ENCODE measurements at places on chromosomes 13 and 19.

DNA sequence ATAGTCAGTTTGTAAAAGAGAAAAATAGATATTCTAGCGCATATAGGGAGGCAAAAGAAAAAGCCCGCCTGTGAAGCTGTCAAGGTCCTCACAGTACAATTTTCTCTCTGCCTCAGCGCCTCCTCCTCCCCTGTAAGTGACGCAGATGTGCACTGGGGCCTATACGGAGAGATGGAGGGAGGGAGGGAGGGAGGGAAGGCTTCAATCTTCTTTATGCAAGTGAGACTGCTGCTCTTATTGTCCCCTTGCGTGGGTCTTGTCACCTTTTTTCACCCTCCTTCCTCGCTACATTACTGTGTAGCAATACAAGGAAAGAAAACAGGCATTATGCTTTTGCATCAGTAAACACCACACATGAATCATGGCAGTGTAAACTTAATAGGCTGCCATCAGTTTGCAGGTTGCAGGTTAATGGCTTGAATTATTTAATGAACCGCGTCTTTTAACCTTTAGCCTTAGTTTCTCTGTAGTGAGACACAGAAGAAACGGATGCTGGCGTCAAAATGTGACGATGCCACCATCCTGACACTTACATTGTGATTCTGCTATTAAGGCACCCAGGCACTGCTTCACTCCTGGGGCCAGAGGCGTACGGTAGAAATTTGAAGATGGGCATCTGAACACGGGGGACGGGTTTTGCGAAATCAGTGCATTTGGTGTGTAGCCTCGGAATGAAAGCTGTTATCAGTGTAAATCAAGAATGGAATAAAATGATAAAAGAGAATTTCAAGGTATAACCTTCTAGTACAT, at the start of gene KLHL1:
TSS of gene KLHL1 (minus strand) at position 97 of the 750 bp plus-strand sequence. CDS start 753 bp downstream, outside the sequence.
- H3K27me3 ChIP-seq, result no peaks in the 10 kb centered on the region
- no peaks in the 10 kb centered on the region for H3K36me3 ChIP-seq
- no peak within 1 kb of the TSS for H3K27ac ChIP-seq
- no peak within 1 kb of the TSS for H3K4me3 ChIP-seq

- no peaks in the 10 kb centered on the region for H3K36me3 ChIP-seq
- no peak for DNase-seq
- peaks cover 9% of the 10 kb centered on the region for H3K27me3 ChIP-seq
- H3K27ac ChIP-seq, result no peak within 1 kb of the TSS
- peaks cover 5% of the 10 kb centered on the region for H3K4me1 ChIP-seq
Observed at GRCh38 chr13:113105032-113105920, at the start of gene F7. F7 (plus strand) TSS chr13:113105791; CDS start chr13:113105842, 51 bp downstream.

DNA sequence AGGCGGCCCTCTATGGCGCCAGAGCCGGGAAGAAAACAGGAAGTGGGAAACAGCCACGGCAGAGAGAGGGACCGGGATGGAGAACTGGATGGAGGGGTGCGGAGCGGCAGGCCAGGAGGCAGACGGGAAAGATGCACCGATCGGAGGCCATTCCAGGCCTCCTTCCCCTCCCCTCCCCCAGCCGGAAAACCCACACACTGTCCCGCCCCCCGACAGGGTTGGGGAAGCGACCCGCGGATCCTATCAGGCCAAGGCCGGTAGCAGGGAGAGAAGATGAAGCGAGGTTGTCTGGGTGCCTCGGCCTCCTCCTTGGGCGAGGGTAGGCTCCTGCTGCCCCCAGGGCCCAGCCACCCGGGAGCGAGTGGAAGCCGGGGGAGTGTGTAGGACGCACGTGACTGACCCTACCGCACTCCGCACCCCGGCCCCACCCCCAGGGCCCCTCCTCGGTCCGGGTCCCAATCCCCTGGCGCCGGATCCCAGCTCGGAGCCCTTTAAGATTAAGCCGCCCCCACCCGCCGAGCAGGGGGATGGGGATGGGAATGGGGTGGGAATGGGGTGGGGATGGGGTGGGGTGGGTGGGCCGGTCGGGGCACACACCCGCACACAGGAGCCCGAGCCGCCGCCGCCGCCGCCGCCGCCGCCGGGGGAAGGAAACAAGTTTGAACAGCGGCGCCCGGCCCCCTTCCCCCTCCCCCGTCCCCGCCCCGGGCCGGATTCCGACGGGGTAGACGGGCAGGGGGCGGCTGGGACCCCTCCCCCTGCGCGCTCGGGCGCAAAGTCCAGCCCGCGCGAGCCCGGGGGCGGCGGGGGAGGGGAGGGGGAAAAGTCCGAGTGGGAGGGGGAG, 1.5 kb downstream of the ERF start:
- peak overlapping the region; percentile 95 for H3K4me3 ChIP-seq
- no peaks in the 10 kb centered on the region for H3K27me3 ChIP-seq
- H3K36me3 ChIP-seq, result peaks cover 19% of the 10 kb centered on the region
- H3K27ac ChIP-seq, result peak overlapping the region; percentile 99
- no peak for DNase-seq

- H3K4me3 ChIP-seq, result no peak overlapping the region
- no peak for DNase-seq
- H3K4me1 ChIP-seq, result peaks cover 25% of the 10 kb centered on the region
- no peaks in the 10 kb centered on the region for H3K36me3 ChIP-seq
Observed at GRCh38 chr13:79782541-79783205, 301.7 kb downstream of the NDFIP2 start.

DNA sequence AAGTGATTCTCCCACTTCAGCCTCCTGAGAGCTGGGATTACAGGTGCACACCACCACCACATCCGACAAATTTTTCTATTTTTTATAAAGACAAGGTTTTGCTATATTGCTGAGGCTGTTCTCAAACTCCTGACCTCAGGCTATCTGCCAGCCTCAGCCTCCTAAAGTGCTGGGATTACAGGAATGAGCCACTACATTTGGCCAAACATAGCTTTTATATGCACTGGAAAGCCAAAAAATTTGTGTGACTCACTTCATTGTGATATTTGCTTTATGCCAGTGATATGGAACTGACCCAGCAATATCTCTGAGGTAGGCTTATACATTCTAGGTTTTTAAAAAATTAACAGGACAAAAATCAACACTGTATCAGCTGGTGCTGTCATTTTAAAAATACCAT, 26.8 kb upstream of the ACOD1 start:
- H3K27me3 ChIP-seq, result peaks cover 3% of the 10 kb centered on the region
- peaks cover 21% of the 10 kb centered on the region for H3K4me1 ChIP-seq
- no peaks in the 10 kb centered on the region for H3K36me3 ChIP-seq
- H3K27ac ChIP-seq, result no peak overlapping the region

DNA sequence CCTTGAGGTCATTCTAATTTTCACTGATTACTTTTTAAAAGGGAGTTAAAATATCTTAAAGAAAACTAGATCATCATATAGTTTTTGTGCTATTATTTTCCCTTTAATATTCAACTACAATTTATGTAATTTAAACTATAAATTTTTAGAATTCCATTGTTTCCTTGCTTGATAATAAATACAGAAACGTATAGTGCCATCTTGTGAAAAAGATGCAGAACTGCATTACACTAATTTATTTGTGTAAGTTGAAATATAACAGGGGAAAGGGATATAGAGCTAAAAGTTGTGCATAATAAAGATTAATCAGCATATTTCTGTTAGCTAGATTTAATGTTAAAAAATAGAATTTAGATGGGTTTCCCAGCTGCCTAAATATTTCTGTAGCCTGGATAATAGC, 61.5 kb upstream of the TDRD3 start:
- H3K27me3 ChIP-seq, result no peaks in the 10 kb centered on the region
- H3K4me3 ChIP-seq, result no peak overlapping the region
- H3K4me1 ChIP-seq, result no peaks in the 10 kb centered on the region
- no peaks in the 10 kb centered on the region for H3K36me3 ChIP-seq

DNA sequence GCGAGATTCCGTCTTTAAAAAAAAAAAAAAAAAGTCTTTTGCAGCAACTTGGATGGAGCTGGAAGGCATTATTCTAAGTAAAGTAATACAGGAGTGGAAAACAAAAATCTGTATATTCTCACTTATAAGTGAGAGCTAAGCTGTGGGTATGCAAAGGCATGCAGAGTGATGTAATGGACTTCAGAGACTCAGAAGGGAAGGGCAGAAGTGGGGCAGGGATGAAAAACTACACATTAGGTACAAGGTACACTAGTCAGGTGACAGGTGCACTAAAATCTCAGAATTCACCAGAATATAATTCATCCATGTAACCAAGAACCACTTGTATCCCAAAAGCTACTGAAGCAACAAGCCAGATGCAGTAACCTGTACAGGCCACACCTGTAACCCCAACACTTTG, 2.0 kb downstream of the GP6 start:
- H3K36me3 ChIP-seq, result no peaks in the 10 kb centered on the region
- no peak for DNase-seq
- no peaks in the 10 kb centered on the region for H3K27me3 ChIP-seq
- no peak overlapping the region for H3K27ac ChIP-seq
- H3K4me1 ChIP-seq, result no peaks in the 10 kb centered on the region

DNA sequence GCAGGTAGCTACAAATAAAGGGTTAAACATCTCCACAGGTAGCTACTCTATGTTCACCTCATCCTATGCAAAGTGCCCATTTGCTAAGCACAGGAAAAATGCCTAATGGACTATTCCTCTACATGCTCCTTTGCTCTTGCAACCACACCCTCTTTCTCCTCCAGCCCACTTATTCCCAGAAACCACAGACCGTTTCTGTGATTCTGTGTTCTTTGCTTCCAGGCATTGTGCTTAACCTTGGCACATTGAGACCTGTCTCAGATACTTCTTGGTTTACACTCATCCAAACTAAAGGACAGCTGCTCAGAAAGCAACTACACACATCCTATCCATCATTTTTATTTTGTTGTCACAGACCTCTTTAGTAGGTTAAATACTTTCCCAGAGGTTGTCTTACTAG, 785.0 kb upstream of the MIR17HG start:
- H3K27ac ChIP-seq, result no peak overlapping the region
- H3K27me3 ChIP-seq, result no peaks in the 10 kb centered on the region
- no peaks in the 10 kb centered on the region for H3K4me1 ChIP-seq
- no peak overlapping the region for H3K4me3 ChIP-seq

GRCh38 chr13:34376483-34376882, 558.5 kb downstream of the RFC3 start:
- H3K4me3 ChIP-seq, result no peak overlapping the region
- no peaks in the 10 kb centered on the region for H3K36me3 ChIP-seq

- DNase-seq, result no peak
- H3K27me3 ChIP-seq, result peaks cover 26% of the 10 kb centered on the region
Observed at GRCh38 chr19:2288338-2288817, 6.4 kb upstream of the PEAK3 start.

GRCh38 chr13:101576977-101577376, 124.5 kb downstream of the ITGBL1 start:
- no peak overlapping the region for H3K27ac ChIP-seq
- H3K4me3 ChIP-seq, result no peak overlapping the region
- no peak for DNase-seq
- H3K4me1 ChIP-seq, result no peaks in the 10 kb centered on the region
- no peaks in the 10 kb centered on the region for H3K27me3 ChIP-seq
- no peaks in the 10 kb centered on the region for H3K36me3 ChIP-seq

- H3K27ac ChIP-seq, result peak overlapping the region; percentile 87
- H3K36me3 ChIP-seq, result no peaks in the 10 kb centered on the region
- H3K4me1 ChIP-seq, result peaks cover 5% of the 10 kb centered on the region
- DNase-seq, result no peak
- H3K4me3 ChIP-seq, result peak overlapping the region; percentile 92
Observed at GRCh38 chr19:12484011-12484370, 625 bp downstream of the ZNF709 start.

- no peaks in the 10 kb centered on the region for H3K36me3 ChIP-seq
- H3K4me1 ChIP-seq, result peaks cover 15% of the 10 kb centered on the region
- no peak for DNase-seq
- no peak overlapping the region for H3K27ac ChIP-seq
- H3K4me3 ChIP-seq, result no peak overlapping the region
Observed at GRCh38 chr19:5032101-5032967, 63.4 kb downstream of the KDM4B start.

- DNase-seq, result no peak
- H3K4me1 ChIP-seq, result no peaks in the 10 kb centered on the region
- no peaks in the 10 kb centered on the region for H3K36me3 ChIP-seq
Observed at GRCh38 chr13:98690348-98691022, 62.0 kb downstream of the SLC15A1 start.

DNA sequence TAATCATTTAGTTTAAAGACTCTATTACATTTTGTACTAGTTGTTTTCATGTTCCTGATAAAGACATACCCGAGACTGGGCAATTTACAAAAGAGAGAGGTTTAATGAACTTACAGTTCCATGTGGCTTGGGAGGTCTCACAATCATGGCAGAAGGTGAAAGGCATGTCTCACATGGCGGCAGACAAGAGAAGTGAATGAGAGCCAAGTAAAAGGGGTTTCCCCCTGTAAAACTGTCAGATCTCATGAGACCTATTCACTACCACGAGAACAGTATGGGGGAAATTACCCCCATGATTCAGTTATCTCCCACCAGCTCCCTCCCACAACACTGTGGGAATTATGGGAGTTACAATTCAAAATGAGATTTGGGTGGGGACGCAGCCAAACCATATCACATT, 129.2 kb downstream of the PAN3 start:
- H3K27ac ChIP-seq, result no peak overlapping the region
- DNase-seq, result no peak
- H3K4me3 ChIP-seq, result no peak overlapping the region
- no peaks in the 10 kb centered on the region for H3K4me1 ChIP-seq
- no peaks in the 10 kb centered on the region for H3K36me3 ChIP-seq
- H3K27me3 ChIP-seq, result no peaks in the 10 kb centered on the region

DNA sequence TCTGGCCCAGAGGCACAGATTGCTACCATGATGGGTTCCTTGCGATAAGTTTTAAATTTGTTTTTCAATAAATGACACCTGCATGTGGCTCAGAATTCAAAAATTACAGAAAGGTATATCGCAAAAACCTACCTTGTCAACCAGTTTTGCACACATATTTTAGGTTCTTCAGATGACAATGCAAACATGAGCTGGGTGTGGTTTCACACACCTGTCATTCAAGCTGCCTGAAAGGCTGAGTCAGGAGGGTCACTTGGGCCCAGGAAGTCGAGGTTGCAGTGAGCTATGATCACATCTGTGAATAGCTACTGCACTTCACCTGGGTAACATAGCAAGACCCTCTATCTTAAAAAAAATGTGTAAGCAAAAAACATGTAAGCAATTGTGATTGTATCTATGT, 56.1 kb downstream of the DNM2 start:
- DNase-seq, result no peak
- H3K36me3 ChIP-seq, result peaks cover 90% of the 10 kb centered on the region
- H3K4me3 ChIP-seq, result no peak overlapping the region
- peaks cover 31% of the 10 kb centered on the region for H3K4me1 ChIP-seq
- H3K27me3 ChIP-seq, result no peaks in the 10 kb centered on the region

DNA sequence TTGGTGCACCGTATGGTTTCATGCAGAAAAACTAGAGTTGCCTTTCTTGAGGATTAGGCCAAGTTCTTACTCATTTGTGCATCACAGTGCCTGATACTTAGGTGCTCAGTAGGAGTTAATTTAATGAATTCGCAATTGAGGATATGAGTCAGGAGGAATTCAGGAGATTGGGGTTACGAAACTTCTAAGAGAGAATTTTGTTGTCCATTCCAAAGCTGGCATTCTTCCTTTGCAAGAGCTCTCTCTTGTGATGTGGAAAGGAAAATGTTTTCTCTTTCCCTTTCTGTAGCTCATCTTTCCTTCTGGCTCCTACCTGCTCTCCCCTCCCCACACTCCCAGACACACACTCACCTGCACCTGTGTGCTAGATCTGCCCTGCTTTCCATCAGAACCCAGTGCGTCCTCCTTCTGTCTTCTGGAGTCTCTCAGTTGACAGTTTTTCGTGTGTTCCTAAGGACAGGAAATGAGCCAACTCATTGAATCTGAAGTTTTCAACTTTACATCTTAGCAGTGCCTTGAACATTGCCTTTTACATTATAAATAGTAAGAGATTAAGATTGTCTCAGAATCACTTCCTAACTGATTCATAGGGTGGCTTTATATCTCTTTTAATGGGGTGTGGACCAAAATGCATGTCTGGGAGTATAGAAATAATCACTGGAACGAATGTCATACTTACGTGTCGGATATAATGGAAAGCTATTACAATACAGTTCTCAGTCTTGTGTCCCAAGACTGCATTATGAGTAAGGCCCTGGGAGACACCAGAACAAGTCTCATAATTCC, 19.7 kb upstream of the ERCC5 start:
- peaks cover 73% of the 10 kb centered on the region for H3K36me3 ChIP-seq
- H3K27ac ChIP-seq, result no peak overlapping the region
- H3K27me3 ChIP-seq, result no peaks in the 10 kb centered on the region
- no peaks in the 10 kb centered on the region for H3K4me1 ChIP-seq
- no peak for DNase-seq
